HFF-Myc (cell line): ENCODE measurements at places on chromosomes 7 and 10.
A peak's percentile ranks its signal among the peaks of the same experiment; 100 is the strongest.

- DNase-seq = no peak
These were observed 348.9 kb upstream of the BMPER start for GRCh38 chr7:33556472-33556871.

DNA sequence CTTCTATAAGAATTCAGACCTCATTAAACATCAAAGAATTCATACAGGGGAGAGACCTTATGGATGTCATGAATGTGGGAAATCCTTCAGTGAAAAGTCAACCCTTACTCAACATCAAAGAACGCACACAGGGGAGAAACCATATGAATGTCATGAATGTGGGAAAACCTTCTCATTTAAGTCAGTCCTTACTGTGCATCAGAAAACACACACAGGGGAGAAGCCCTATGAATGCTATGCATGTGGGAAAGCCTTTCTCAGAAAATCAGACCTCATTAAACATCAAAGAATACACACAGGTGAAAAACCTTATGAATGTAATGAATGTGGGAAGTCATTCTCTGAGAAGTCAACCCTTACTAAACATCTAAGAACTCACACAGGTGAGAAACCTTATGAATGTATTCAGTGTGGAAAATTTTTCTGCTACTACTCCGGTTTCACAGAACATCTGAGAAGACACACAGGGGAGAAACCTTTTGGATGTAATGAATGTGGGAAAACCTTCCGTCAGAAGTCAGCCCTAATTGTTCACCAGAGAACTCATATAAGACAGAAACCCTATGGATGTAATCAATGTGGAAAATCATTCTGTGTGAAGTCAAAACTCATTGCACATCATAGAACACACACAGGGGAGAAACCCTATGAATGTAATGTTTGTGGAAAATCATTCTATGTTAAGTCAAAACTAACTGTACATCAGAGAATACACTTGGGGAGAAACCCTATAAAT lies 24.1 kb downstream of the ZNF37A start:
- peak; percentile 3 for DNase-seq

DNA sequence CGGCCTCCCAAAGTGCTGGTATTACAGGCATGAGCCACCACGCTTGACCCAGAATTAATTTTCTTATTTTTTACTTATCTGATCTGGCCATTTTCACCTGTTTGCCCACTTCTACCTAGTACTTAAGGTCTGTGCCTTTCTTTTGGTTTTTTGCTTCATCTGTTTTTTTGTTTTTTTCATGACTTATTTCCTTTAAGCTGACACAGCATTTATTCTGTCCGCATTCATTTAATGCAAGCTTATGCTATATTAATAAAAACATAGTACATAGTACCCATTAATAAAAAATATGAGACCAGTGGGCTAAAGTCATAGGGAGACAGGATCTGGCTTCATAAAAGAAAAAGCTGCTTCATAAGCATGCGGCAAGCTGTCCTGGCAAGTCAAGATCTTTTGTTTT lies 205.4 kb downstream of the ZEB1 start:
- no peak for DNase-seq

DNA sequence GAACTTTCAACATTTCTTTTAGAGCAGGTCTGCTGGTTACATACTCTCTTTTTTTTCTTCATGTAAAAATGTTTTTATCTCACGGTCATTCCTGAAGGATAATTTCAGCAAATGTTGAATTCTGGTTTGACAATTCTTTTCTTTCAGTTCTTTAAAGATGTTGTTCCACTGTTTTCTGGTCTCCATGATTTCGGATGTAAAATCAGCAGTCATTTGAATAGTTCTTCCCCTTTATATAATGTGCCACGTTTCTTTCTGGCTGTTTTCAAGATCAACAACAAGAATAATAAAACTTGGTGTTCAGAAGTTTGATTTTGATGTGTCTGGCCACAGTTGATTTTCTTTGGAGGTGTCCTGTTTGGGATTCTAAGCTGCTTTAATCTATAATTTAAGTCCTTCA lies 14.0 kb upstream of the MRPS33 start:
- no peak for DNase-seq

DNA sequence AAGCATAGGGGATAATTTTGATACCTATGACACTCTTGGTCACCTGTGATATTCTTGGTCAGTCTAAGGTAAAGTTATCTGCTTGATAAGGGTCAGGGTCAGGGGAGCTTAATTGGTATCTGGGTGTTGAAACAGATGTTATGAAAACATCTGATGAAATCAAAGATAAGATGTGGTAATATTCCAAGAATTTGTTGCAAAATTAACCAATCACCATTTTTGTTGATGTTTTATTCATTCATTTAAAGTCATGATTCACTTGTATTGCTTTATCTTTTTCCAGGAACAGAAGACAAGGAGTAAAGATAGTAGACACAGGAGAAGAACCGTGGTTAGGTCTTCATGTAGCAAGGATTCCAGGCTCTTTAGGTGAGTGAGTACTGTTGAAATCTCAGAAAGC lies 103.1 kb downstream of the SEMA3C start:
- no peak for DNase-seq

DNA sequence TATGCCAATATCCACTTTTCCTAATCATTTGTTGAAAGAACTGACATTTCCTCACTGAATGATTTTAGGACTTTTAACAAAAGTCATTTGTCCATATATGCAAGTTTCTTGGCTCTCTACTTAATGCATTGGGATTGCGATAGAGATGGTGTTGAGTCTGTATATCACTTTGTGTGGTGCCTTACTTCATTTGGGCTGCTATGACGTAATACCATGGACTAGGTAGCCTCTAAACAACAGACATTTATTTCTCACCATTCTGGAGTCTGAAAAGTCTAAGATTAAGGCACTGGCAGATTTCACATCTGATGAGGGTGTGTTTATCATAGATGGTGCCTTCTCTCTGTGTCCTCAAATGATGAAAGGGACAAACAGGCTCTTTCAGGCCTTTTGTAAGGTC lies 342.6 kb downstream of the DPP6 start:
- no peak for DNase-seq

GRCh38 chr7:47045207-47046051 lies 536.5 kb downstream of the TNS3 start:
- DNase-seq = no peak

DNA sequence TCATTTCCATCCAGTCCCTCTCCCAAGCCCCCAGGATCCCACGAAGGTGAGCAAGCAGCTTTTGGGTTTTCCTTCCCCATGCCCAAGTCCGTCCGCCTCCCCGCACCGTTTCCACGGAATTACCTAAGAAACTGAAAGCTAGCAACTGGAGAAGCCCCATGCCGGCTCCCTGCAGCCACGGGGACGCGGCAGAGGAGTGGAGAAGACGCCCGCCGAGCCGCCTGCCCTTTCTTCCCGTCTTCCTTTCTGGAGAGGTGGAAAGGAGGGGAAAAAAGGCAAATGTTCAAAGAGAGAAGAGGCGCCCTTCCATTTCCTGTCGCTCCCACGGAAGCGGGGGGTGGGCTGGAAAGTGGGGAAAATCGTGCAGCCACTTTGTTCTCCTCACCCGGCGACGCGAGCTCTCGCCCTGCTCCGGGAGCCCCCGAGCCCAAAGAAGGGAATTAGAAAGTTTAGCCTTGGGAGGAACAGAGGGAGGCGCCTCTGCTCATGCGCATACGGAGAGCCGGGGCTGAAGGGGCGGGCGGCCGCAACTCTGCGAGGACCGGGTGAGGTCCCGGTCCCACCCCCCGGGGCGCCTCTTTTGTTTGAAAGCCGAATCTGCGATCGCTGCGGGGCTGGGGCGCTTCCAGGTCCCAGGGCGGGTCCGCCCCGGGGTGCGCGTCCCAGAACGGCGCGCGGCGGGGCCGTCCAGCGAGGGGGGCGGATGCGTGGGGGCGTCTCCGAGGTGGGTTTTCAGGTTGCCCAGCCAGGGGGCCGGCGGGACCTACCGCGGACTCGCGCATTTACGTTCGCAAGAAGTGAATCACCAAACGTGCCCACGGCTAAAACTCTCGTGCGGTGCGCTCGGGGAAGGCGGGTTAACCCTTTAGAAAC lies at the start of gene LAMB1:
LAMB1 (minus strand) TSS at position 436 of the 873 bp plus-strand sequence; CDS start at position 160, 276 bp downstream.
- no peak for DNase-seq

DNA sequence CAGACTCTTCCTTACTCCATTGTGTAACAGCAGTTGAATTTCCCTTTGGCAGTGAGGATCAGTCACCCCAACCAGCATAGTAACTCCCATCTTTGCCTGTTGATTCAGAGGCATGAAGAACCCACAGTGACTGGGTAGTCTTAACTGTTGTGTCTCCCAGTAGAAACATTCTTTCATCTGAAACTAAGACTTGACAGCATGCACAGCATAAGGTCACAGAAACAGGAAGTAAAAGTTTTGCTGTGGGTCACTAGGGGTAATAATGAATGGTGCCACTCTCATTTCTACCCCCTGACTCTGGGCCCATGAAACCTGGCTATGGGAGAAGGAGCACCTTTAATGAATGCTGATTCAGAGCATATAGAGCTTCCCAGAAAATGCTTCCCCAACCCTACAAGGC lies 8.3 kb upstream of the FRMPD2 start:
- DNase-seq = no peak

GRCh38 chr7:90407484-90407821 lies 4.2 kb downstream of the CLDN12 start:
- DNase-seq = no peak
